Stimulated activated CD4-positive, alpha-beta T cell treated with anti-CD3 and anti-CD28 coated beads, Interleukin-4, amount 100 ng/mL, for 24 hours (primary cell): ENCODE measurements at places on chromosomes 6 and 20.

- DNase-seq = peak; percentile 24
Measured at GRCh38 chr6:132354517-132355167, 46.6 kb downstream of the MOXD1 start.

- DNase-seq = no peak
Measured at GRCh38 chr6:16305246-16305725, 66.9 kb downstream of the GMPR start.

- no peak for DNase-seq
Measured at GRCh38 chr6:135475292-135475886, 22.2 kb downstream of the AHI1 start.

DNA sequence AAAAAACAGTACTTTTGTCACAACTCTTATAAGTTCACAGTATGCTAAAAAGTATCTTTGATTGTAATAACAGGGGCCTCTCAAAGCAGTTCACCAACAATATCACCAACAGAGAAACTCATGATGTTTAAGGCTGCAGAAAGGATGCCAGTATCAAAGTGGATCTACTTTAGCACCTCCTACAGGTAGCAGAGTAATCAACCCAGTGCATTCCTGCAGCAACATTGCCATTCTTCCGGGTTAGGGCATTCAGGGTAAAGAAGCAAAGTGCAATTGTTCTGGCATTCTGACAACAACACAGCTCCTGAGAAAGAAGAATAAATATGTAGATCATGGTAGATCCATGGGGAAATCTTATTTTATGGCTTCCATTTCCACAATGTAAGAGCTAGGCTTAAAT, 7.6 kb upstream of the SLC17A4 start:
- no peak for DNase-seq

DNA sequence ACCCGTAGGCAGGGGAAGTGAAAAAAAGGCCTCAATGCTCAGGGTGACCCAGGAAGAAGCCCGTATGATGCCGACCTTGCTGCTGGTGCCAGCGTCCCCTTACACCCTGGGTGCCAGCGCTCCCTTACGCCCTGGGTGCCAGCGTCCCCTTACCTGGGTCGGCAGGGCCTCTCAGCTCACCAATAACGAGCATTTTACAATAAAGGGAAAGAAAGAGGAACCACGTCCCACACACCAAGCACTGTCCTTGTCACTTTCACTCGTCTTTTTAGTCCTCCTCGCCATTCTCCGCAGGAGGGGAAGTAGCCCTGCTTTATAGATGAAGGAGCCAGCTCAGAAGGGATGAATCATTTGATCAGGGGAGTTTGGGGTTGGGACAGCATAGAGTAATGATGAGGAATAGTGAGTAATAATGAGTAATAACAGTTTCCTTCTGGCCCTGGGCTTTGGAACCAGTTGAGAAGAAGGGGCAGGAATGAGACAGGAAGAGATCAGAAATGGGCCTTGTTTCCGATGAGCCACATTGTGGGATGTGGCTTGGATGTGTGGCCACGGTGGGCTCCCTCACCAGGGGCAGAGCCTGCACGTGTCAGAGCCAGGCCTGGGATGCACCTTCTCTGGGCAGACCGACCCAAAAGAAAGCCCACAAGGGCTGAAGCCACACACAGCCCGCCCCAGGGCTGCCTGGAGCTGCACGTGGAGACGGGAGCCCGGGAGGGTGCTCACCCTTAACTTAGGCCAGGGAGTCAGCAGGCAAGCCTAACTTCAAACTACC, 75.7 kb downstream of the SYNJ2 start:
- peak; percentile 61 for DNase-seq

- DNase-seq = no peak
Measured at GRCh38 chr20:59221049-59221706, 57.6 kb downstream of the ZNF831 start.

DNA sequence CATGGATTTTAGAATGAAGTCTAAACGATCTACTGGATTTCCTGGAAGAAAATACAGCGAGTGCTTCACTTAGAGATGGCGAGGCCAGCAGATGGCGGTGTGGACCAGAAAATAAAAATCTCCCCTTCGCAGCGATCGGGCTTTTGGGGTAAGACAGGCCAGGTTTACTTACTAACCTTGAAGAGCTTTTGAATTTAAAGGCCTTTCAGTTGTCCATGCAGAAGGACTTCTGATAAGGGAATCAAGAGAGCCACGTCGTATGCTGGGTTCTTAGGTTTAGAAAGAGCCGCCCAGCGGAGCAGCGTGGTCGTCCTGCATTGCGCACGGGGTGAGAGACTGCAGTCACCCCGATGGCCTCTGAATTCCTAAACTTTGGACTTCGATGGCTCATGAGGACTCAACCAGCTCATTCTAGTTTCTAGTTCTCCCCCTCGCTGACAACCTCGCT, 125.2 kb upstream of the RALGAPA2 start:
- peak; percentile 19 for DNase-seq

DNA sequence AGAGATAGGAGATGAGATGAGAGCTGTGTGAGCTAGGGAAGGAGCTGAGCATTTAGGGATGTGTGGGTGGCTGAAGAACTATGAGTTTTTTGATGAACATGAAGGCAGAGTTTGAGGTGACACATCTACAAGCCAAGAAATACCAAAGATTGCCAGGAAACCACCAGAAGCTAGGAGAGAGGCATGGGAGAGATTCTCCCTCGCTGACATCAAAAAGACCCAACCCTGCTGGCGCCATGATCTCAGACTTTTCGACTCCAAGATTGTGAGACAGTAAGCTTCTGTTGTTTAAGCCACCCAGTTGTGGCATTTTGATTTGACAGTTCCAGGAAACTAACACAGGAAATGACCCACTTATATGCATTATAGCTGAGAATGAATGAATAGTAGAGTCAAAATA, 790.9 kb downstream of the TFAP2A start:
- DNase-seq = no peak

DNA sequence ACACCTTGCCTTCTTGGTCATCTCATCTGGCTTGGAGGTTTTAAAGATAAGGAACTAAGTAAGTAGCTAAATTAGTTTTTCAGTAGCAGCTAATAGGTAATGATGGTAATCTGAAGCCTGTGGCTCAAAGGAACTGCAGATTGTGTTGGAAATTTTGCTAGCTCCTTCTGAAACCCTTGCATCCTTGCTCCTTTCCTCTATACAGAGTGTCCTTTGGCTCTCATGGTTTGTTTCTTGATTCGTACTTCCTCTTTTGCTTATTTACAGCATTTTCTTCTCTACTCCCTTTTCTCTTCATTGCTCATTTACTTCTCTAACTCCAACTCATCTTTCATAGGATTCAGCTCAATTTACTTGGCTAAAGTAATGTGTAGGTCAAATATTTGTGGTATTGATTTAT, 19.0 kb downstream of the LRRC1 start:
- DNase-seq = no peak

- DNase-seq = no peak
Measured at GRCh38 chr20:34553366-34553867, 5.1 kb upstream of the MAP1LC3A start.

GRCh38 chr6:114897536-114897935, 554.7 kb upstream of the HS3ST5 start:
- DNase-seq = no peak

DNA sequence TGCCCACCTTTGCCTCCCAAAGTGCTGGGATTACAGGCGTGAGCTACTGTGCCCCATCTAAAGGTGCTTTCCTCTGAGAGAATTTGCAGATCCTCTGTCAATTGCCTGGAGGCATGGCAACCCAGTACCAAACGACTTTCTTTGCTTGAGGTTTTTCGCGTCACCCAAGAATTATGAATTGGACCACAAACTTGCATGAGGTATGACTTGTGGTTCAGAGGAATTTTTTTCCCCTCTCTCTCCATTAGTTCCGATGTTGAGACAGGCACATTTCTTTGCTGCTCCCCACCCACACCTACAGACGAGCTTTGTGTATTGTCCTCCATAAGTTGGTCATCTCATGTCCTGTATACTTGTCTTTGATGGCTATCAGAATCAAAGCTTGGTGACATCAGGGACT, 11.8 kb upstream of the SCAF8 start:
- no peak for DNase-seq

DNA sequence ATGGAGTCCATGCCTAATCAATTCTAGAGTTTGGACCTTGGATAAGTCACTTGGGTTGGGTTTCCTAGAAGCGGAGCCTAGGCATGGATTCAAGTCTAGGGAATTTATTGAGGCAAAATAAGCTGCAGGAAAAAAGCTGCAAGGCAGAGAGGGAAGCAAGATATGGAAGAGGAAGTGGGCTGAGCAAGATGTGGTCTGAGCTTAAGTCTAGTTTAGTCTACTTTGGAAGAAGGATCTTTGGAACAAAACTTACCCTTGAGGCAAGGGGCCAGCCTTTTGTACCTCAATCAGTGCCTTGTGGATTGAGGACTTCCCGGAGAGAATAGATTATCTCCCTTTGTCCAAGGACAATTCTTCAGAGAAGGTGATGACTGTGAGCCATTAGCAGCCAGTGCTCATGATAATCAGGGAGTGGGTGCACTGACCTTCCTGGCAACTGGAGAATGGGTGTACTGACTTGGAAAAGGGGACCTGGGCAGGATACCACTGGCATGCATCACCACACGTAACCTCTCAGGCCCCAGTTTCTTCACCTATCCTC, 10.9 kb downstream of the ZSCAN9 start:
- DNase-seq = no peak

DNA sequence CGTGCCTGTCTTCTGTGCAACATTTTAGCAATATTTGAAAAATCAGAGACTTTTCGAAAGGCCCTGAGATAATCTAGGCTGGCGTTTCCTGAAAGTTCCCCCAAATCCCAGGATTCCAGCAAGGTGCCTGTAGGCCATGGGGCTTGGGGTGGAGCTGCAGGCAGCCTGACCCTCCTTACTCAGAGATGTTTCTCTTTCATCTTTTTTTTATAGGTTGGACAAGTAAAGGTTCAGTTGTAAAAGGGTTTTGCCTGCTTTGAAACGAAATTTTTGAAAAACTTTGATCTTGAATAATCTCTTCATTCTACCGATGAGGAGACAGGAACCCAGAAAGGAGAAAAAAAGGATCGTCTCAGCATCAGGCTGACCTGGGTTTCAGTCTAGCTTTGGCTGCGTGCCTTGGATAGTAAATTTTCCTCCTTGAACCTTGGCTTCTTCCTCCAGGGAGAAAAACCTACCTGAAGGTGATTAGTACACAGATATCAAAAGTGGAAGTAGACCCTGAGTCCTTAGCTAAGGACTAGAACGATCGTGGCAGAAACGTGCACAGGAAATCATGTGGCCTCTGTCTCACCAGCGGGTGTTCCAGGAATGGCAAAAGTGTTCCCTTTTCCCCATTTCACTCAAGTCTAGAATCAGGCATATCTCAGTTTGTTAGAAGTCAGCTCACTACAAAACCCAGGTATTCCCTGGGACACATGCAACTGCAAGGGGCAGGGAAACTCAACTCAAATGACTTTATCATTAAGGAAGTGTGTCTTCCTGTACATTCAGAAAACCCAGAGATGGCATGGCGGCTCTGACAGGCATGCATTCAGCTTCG, 128.2 kb upstream of the PTPN1 start:
- no peak for DNase-seq

DNA sequence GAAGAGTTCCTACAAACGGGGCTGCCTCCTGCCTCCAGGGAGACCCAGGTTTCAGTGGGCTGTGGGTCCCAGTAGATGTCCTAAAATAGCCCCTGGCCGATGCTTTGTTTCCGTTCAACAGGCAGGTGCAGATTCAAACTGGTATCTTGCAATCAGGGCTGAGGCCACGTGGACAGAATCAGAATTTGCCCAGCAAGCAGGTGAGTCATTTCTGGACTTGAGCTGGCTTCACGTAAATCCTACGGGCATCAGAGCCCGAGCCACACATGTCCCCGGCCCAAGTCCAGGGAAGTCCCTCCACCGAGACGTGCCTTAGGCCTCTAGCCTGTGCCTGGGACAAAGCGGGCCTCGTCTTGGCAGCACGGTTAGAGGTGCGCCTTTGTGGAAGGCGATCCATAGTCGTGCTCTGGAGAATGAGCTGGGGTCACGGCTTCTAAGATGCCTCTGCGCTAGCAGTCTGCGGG, 101.6 kb upstream of the FRMD1 start:
- DNase-seq = no peak

- DNase-seq = no peak
Measured at GRCh38 chr6:142984386-142984785, 39.4 kb upstream of the HIVEP2 start.

DNA sequence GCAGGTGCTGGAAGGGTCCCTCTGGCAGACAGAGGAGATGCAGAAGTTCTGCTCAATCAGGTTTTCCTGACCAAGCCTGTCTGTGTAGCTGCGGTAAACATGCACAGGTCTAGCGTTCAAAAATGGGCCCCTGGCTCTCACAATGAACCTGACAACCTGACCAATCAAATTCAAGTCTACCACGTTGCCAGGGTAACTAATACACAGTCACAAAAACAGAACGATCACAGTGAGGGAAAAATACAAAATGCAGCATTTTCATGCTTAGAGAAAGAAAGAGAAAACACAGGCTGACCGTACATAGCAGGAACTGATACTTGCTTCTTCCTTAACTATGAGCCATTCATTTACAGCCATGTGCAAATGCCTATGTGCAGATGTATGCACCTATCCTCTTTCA, 353.1 kb upstream of the TSHZ2 start:
- no peak for DNase-seq

DNA sequence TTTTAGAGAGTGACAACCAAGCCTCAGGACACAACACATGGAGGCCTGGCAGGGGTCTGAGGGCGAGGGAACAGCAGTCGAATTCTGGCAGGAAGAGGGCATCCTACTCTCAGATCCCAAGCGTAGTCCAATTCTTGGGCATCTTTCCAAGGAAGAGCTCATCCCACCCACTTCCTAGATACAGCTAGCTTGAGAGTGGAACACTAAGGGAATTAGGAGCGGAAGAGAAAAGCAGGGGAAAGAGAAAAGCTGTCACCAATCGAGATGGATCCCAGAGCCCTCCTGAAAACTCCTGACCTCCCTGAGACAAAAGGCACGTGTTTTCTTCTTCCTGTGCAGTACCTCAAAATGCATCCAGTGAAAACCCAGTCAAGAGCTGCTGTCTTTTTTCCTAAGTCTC, 67.1 kb downstream of the GFOD1 start:
- DNase-seq = no peak

DNA sequence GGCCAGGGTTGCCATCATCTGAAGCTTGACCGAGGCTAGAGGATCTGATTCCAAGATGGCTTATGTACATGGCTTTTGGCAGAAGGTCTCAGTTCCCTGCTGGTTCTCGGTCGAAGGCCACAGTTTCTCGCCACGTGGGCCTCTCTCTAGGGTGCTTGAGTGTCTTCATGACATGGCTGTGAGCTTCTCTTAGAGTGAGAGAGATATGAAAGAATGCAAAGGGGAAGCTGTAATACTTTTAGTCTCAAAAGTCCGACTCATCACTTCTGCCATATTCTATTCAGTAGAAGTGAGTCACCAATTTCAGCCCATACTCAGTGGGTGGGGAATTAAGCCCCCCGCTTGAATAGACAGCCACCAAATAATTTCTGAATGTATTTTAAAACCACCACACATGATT, 94.2 kb downstream of the UTRN start:
- DNase-seq = no peak
